ENCODE measurements at places on chromosomes 1 and 21.

DNA sequence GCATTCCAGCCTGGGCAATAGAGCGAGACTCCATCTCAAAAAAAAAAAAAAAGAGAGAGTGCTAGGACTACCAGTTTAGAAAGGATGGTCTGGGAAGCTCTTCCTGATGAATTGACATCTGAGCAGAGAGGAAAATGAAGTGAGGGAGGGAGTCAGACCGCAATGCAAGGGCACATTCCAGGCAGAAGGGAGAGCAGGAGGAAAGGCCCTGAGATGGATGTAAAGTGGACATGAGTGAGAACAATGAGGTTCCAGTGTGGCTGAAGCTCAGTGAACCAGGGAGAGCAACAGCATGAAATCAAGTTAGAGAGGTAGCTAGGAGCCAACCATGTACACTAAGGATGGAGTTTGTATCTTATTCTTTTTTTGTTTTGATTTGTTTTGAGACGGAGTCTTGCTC, 55.9 kb upstream of the SPOCD1 start:
- no peak for DNase-seq

DNA sequence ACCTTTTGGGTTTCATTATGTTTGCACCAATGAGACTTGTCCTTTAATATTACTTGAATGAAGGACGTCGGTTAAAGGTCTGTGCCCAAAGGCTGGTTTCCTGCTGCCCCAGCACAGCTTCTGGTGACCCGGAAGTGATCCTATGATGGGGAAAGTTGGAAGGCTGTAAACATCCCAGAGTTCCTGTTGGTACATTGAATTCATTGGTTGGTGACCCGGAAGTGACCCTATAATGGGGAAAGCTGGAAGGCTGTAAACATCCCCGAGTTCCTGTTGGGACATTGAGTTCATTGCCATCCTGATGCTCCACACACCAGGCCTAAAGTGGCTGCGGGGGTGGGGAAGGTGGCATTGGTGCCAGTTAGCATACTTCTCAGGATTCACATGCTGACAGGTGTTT, 187.3 kb downstream of the RYR2 start:
- no peak for DNase-seq

- no peak for DNase-seq
Observed at GRCh38 chr1:234368320-234369032, 4.8 kb upstream of the COA6 start.

DNA sequence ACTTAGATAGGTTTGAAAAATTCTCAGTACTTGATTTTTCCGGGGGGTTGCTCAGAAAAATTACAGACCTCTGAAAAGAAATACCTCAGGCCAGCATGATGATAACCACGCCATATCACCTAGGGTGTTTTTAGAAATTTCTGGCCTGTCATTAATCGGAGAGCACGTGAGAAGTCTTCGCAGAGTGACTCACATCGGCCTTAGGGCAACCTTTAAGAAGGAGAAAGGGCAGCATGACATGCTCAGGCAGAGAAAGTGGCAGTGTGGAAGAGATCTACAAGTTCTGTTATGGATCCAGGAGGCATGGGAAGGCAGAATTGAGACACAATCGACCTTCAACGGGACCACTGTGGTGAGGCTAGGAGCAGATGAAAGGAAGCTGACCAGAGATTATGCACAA, 506.3 kb downstream of the LMO4 start:
- DNase-seq = no peak

GRCh38 chr1:117618450-117619122, 12.7 kb downstream of the TENT5C start:
- DNase-seq = no peak

- no peak for DNase-seq
Observed at GRCh38 chr1:184051138-184051484, 419 bp upstream of the TSEN15 start.

- no peak for DNase-seq
Observed at GRCh38 chr1:230101556-230101955, 34.5 kb downstream of the GALNT2 start.

- no peak for DNase-seq
Observed at GRCh38 chr1:147539122-147539575, 2.2 kb upstream of the BCL9 start.

DNA sequence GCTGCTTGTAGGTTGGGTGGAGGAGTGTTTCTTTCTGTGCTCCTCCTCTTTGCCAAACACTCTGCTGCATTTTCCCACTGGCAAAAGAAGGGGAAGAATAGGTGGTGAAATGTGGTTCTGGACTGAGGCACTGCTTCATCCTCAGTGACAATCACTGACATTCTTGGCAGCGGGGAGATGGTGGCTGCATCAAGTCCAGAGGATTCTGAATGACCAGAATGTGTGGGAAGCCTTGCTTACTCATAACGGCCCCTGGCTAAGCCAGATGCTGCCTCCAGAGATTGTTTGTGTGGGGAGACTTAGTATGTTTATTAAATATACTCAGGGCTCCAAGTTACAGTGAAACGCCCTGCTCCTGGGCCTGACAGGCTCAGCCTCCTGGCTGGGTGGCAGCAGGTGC, 160.3 kb downstream of the CACNA1E start:
- DNase-seq = no peak

- DNase-seq = no peak
Observed at GRCh38 chr1:213287987-213288386, 236.9 kb downstream of the RPS6KC1 start.

DNA sequence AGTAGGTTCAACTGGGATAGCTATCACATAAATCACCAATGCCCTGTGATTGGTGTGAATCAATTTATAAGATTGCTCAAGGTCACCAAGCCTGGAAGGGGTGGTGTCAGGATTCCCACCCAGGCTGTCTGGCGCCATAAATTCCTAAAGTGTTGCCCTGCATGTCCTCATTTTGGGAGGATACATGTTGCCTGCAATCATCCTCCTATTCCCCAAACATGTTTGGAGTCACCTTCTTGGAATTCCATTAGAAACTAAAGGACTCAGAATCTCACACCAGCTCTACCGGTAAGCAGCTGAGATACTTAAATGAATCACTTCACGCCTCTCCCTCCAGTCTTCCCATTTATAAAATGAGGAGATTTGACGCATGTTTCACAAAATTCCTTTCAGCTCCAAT, 54.1 kb upstream of the SLC45A1 start:
- no peak for DNase-seq

DNA sequence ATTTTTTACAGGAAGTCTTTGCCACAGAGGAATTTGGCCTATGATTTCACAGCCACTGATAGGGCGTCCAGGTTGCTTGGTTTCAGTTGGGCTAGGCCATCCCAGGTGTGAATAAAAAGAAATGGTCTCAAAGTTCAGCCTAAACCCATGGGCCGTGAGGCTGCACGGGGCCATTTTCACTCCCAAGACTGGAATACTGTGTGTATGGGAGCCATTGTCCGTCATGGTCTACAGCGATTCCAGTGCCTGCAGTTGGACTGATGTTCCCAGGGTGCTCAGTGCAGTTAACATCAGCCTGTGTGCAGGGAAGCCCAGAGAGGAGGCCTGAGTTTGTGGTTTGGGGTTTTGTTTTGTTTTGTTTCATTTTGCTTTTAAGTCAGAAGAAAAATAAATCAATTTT, 133.2 kb downstream of the ADSS2 start:
- no peak for DNase-seq

GRCh38 chr1:153535242-153536011, at the start of gene S100A6:
S100A6 (minus strand) TSS chr1:153535991; CDS start chr1:153535339, 652 bp downstream.
- peak; percentile 88 for DNase-seq

DNA sequence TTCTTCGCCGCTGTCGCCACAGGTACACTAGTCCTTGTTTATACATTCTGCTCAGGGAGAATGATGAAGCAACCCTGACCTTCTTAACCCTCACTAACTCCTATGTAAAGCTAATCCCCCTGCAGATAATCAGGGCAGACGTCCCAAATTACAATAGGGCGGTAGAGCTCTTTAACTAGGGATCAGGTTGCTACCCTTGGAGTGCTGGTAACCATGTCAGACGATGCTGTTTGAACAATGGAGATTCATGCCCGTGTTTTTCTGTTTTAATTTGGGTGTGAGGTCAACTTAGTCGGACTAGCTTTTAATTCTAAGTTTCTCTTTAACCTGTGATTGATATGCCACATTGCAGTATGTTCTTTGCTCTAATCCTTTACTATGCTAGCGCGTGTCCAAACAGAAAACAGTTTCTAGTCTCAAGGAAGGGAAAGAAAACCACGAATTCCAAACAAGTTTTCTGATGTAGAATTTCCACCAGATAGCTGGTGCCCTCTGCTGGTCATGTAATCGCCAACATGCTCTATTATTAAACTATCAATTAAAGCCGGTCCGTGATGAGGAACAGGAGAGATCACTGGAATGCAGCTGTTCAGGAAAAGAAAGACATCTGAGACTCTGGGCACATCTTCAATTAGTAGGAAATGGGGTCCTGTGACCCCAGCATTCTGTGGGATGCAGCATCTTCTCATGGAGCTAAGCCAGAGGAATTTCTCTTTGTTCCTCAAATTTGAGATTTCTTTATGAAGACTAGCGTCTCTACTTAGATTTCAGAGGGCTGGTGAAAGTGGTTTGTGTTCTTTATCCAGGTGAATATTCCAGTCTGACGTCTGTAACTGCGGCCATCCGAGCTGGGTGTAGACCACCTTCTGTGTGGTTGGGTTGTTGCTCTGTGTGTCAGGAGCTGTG, 18.3 kb upstream of the VAMP3 start:
- no peak for DNase-seq

DNA sequence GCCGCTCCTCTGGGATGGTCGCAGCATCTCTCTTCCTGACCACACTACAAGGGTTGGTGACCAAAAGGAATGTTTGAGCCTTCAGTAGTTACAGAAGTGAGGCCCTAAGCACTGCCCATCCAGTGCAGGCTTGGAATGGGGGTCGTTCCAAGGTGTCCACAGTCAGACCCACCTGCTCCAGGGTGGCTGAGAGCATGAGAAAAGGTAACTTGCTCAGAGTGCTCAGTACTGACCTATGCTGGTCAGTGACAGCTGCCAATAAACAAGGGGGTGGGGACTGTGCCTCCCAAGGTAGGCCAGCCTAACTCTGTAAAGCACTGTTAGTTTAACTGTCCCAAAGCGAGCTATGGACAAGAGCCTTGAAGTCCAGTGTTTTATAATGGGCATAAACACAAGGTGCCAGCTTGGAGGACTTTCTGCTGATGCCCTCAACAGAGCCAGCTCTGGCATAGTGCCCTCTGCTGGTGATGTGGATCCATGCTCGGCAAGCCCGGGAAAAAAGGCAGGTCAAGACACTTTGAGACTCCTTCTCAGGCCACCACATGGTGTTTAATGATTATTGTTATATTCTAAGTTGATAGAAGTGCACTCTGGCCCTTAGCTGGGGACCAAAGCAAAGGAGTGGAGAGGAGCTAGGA, 78.1 kb upstream of the DNAH14 start:
- DNase-seq = no peak

DNA sequence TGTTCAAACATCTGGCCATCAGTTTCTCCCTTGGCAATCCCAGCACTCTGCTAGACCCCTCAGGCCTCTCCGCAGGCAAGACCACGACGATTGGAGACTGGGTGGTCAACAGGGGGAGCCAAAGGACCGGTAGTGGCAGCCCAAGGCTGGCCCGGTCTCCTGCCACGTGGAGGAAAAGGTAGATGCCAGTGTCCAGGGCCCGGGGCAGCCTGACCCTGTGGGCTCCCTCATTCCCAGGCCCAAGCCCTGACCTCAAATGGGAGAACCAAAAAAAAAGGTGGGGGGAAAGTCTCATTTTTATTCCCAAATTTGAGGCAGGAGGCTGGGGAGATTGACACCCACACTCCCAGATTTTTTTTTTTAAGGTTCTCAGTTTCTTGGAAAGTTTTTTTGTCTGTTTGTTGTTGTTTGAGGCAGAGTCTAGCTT, 24.8 kb downstream of the S100A6 start:
- peak; percentile 85 for DNase-seq

- no peak for DNase-seq
Observed at GRCh38 chr1:8238141-8239038, 79.5 kb upstream of the SLC45A1 start.

DNA sequence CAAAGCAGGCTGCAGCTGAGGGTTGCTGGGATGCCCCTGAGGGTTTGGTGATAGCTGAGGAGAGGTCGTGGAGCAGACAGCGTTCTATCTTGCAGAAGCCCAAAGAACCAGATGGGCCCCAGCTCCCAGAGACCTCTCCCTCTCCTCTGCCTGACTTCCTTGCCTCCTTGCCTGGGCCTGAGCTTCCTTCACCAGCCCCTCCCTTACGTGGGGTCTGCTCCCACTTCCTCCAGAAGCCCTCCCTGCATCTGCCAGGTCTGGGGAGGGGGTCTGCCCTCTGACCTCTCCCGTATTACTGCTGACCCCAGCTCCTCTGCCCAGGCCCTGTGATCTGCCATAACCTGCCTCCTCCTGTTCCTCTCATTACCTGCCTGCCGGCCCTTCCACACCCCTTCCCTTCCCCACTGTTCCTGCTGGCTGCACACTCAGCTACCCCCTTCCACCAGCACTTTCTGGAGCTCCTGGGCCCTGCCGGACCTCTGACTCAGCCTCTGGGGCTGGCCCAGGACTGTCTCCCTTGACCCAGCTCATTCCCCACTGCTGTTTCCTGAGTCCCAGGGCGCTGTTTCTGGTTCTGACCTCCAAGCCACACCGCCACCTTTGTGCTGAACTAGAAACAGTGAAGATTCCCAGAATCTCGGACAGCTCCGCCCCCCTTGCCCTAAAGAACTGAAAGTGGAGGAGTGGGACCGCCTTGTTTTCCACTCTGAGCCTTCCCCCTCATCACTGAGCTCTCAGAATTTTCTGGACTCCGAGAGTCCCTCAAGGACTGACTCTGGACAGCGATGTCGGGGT, 237.7 kb upstream of the C1orf174 start:
- no peak for DNase-seq

DNA sequence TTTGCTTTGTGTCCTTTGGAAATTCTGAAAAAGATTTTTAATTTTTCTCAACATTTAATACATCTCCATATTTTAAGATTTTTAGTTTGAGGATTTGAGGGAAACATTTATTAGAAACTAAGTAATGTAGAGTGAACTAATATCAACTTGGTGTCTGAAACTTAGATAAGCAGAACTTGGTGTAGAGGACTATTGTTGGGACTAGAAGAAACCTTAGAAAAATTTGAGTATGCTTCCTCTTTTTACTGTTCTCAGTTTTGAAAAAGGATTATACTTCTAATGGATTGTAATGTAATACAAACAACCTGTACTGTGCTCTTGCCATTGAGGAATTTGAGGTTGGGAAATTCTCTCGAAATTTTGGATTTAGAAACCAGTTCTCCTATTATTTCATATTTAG, 2.4 kb downstream of the FNBP1L start:
- no peak for DNase-seq

Data from suprapubic skin (tissue), 4 donors.